Stimulated activated CD8-positive, alpha-beta memory T cell treated with anti-CD3 and anti-CD28 coated beads, Interleukin-4, amount 100 ng/mL, for 4 hours (primary cell): ENCODE measurements at places on chromosomes 11 and 22.

DNA sequence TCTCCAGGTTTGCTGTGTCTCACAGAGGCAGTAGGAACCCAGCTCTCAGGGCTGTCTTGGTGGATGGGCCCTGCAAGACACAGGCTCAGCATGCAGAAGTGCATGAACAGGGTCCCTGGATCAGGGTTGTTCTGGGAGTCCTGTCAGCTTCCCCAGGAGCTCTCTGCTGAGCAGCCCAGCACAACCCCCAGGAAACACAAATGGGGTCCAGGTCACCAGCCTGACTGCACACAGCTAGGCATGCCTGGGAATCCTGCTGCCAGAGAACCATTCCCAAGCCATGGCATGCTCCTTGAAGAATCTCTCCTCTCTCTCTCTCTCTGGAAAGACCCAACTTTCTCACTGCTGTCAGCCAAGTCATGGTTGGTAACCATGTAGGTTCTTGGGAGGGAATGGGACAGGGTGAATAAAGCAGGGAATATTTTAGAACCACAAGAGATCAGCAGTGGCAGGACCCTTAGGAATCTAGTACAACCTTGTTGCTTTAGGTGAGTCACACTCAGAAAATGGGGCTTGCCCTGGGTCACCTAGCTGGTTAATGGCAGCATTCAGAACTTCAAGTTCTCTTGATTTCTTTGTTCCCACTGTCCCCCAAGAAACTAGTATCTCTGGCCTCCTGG lies 21.4 kb downstream of the TUB start:
- no peak for DNase-seq

DNA sequence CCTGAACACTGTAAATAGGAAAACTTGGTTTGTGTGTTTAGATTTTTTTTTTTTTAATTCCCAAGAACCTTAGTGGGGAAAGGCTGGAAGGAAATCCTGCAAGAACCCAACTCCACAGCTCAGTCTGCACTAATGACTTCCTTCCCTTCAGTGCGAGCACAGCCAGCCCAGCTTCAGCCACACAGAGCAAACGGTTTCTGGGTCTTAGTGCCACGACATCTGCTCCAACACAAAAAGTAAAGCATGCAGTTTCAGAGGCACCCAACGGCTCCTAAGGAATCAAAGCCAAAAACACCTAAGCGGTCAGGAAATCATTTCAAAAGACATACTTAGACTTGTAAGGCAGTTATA lies 236.1 kb downstream of the TTC28 start:
- no peak for DNase-seq

GRCh38 chr11:45096636-45097035 lies 49.8 kb upstream of the PRDM11 start:
- no peak for DNase-seq

- DNase-seq: no peak
Measured at GRCh38 chr11:134252346-134253187, 585 bp downstream of the THYN1 start.

GRCh38 chr22:37230673-37231405 lies 13.2 kb downstream of the RAC2 start:
- DNase-seq: no peak

GRCh38 chr22:42432020-42432596 lies at the start of gene NFAM1:
Gene NFAM1 (minus strand): TSS chr22:42432403. CDS start chr22:42432357, 46 bp downstream.
- no peak for DNase-seq

DNA sequence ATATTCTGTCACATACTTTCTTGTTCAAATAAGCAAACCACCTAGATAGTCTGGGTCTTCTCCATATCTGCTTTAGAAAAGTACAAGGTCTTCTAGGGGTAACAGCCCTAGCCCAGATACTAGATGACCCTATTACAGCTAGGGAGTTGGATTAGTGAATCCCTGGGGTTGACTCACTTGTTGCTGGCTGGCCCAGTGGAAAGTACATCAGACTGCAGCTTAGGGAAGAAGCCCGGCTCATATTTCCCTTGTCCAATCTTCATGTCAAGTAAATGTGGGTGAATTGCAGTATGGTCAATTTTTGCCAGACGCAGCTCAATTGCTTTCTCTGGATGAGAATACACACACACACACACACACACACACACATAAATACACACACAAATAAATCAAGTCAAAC lies 79.1 kb upstream of the SCUBE2 start:
- DNase-seq: no peak

GRCh38 chr22:32625985-32626384 lies 151.4 kb downstream of the FBXO7 start:
- DNase-seq: no peak

GRCh38 chr11:75279273-75279672 lies 38.7 kb downstream of the TPBGL start:
- DNase-seq: no peak

DNA sequence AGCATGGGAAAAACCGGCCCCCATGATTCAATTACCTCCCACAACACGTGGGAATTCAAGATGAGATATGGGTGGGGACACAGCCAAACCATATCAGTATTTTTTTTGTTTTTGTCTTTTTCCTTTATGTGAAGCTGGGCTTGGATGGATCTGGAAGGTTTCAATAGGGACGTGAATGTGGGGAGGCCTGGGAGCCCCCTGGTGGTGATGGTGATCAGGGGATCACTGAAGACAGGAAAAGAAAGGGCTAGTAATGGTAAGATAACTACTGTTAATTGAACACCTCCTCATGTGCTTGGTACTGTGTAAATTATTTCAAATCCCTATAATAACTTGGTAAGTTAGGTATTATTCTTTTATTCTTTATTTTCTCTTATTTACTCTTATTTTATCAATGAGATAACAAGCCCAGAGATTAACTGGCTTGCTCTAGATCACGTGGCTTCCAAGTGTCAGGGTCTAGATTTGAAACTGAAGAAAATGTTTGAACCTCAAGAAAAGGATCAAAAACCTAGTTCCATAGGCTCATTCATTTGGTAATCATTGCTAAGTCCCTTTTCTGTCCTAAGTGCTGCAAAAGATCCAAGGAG lies 364.2 kb downstream of the TENM4 start:
- no peak for DNase-seq

DNA sequence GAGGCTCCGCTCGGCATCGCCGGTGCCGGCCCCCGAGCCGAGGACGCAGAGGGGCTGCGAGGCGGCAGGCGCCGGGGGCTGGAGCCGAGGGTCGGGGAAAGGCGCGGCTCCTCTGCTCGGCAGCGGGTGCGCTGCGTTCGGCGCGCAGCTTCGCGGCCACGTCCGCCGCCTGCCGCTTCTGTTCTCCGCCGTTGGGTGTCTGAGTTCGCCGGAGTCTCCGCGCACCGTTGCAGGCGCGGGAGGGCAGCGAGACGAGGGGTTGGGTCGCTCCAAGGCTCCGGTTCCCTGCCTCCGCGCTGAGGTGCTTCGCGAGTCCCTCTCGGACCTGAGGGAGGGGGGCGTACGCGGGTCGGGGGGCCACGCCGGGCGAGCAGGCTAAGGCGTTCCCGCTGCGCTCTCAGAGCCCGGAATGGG lies 347 bp downstream of the MN1 start:
- no peak for DNase-seq

DNA sequence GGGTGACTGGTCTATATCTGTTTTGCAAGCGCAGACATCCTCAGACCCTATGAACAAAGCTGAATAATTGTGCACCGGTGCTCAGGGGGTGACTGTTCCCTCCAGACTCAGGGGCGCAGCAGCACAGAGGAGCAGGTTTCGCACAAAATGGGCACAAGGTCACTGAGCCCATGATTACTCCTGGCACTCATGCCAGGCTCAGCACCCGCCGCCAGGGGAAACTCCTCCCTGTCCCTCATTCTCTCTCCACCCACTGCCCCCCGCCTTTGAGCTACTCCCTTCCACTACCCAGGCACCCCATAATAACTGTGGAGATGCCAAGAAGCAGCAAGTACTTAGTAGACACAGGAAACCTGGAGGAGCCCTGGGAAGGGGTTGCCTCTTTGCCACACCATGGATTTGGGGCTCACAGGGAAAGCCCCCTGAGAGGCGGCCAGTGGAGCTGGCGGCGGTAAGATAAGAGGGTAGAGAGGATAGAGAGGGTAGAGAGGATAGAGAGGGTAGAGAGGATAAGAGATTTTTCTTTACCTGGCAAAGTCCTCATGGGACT lies 198.8 kb downstream of the CTTN start:
- no peak for DNase-seq

DNA sequence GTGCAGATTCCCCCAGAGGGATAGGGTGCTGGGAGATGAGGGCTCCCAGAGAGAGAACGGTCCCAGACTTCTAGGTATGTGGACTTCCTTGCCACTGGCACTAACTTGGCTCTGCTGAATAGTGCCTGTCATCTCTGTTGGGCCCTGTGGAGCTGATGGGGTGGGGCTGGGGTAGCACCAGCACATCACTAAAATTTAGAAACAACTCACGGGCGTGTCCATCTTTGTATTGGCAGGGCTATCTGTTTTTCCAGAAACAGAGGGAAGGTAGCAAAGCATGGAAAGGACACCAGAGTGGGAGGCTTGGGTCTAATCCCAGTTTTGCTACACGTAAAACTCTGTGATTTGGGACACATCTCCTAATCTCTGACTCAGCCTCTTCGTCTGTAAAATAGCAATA lies 25.8 kb downstream of the SWAP70 start:
- DNase-seq: no peak

- no peak for DNase-seq
Measured at GRCh38 chr22:25228822-25229221, 9.4 kb downstream of the CRYBB2 start.

GRCh38 chr11:71200172-71200716 lies 52.1 kb downstream of the SHANK2 start:
- no peak for DNase-seq

- DNase-seq: no peak
Measured at GRCh38 chr22:38313384-38313955, 3.8 kb downstream of the CSNK1E start.

DNA sequence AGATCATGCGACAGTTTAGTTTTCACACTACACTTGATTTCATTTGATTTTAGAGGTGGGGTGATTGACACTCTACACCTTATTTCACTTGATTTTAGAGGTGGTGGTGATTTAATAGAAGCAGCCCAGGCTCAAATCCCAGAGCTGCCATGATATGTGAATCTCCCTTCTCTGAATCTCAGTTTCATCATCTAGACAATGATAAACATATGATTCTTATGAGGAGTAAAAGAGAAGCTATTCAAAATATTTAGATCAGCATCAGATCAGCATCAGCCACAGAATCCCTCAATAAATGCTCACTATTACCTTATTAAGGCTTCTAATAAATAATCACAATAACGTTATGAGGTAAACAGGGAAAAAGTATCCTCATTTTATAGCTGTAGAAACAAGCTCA lies 98.8 kb downstream of the MSANTD4 start:
- no peak for DNase-seq

GRCh38 chr11:45091563-45092403 lies 54.7 kb upstream of the PRDM11 start:
- no peak for DNase-seq

- no peak for DNase-seq
Measured at GRCh38 chr11:617912-618682, 2.3 kb upstream of the IRF7 start.

- DNase-seq: no peak
Measured at GRCh38 chr11:65852508-65853245, 5.3 kb downstream of the CFL1 start.

- no peak for DNase-seq
Measured at GRCh38 chr11:72971192-72971967, 157.2 kb downstream of the ATG16L2 start.

DNA sequence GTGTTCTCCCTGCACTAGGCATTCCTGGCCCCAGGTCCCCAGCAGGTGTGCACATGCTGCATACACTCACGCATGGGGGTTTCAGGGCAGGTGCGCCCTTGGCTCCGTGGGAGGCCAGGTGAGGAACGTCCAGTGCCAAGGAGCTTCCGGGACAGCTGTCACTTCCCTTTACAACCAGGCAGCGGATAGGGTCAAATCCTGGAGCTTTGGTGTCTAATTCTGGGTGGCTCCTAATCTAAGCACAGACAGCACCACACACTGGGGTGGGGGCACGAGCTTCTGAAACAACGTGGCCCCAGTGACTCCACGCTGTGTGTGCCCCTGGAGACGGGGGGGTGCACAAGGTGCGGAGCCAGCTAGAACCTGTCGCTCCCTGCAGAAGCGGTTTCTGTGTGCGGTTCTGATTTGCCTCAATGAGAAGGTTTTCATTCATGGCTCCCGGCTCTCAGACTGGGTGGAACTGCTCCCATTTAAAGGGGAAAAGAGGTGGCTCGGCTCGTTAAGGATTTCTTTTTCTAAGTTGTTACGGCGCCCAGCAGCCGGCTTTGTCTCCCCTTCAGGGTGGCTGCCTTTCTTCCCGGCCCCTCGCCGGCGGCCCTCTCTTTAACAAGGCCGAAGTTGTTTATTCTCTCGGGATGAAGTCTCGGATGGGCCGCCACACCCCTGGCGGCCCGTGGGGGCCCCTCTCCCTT lies 5.0 kb downstream of the CCND1 start:
- no peak for DNase-seq

DNA sequence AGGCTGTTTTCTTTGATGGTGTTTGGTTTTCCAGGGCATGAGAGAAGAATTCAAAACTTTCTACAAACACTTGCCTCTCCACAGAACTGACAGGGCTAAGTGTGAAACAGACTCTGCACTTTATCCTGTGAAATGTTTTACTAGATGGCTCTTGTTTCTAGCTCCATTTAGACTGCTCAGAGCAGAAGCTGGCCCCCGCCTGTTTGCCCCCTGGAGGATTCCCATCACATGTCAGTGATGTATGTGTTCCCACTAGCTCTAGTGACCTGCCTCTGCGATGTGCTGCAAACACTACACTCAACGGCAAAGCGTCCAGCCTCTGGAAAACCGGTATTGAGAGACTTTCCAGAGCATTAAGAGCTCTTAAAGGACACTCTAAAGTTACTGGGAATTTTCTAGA lies 41.4 kb upstream of the PCF11 start:
- no peak for DNase-seq

DNA sequence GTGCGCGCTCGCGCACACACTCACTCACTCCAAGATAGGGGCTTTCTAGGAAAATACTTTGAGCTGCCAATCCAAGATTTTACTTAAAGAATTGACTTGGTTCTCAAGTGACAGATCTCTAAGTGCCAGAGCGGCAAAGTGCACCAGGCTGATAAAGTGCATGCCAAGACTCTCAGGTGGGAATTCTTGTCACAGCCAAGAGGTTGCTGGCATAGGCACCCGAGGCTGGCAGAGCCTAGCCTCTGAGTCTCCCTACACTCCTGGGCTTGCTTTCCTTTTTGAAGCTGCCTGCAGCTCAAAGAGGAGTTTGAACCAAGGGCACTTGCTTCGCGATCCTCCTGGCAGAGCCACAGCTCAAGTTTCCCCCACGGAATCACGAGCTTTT lies 2.5 kb upstream of the ADM start:
- no peak for DNase-seq

- no peak for DNase-seq
Measured at GRCh38 chr11:111361052-111361801, 17.8 kb downstream of the POU2AF1 start.

DNA sequence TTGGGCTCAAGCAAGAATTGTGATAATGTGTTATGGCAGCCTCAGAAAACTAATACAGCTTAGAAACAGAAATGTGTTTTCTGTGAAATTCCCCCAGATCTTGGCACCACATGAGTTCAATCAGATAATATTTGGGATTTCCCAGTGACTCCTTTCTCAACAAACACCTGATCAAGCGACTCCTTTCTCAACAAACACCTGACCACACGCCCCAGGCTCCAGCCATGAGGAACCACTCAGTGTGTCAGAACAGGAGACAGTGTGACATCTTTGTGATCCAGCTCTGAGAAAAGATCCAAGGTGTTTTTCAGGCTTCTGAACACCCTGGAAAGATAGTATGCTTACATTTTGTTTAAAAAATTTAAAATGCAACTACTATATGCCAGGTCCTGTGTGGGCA lies 1.9 kb upstream of the UVRAG start:
- no peak for DNase-seq

- DNase-seq: no peak
Measured at GRCh38 chr11:96760306-96760705, 370.5 kb downstream of the JRKL start.

- DNase-seq: no peak
Measured at GRCh38 chr11:102306048-102306597, 11.2 kb upstream of the BIRC3 start.
